Breast epithelium (tissue), 4 donors: ENCODE measurements at places on chromosomes 12 and 14. TPM values are rescaled to one million over a fixed set of nuclear protein-coding genes. Genes with fewer than 3 reads are reported as not detected.

GRCh38 chr12:509500-509899 is 49.8 kb downstream of the B4GALNT3 start:
- no peaks in the 10 kb centered on the region for H3K4me1 ChIP-seq
- DNase-seq: no peak
- no peak overlapping the region for H3K4me3 ChIP-seq

GRCh38 chr14:92794547-92794941 is 439 bp downstream of the GOLGA5 start:
- H3K4me3 ChIP-seq: peak overlapping the region; percentile 80
- DNase-seq: no peak
- H3K36me3 ChIP-seq: no peaks in the 10 kb centered on the region

Gene LPAR5
- total RNA-seq: 0.98 TPM

Gene PPM1H
- 2.2 TPM for total RNA-seq

DNA sequence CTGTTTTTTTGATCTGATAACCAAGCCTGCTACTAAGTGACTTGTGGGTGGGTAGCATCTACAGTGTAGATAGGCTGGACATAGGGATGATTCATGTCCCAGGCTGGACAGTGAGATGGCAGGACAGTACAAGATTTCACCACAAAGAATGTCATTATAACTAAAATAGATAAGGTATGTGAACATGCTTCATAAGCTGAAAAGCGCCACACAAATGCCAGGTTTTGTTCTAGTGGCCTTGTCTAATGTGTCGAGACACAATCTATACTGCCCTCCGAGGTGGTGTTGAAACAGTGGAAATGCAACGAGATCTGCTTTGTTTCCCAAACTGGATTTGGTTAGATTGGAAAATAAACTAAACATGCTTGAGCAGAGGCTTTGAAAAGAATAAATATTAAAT is 4.4 kb downstream of the LGALS3 start:
- no peak for DNase-seq
- H3K4me3 ChIP-seq: peak overlapping the region; percentile 13
- H3K27me3 ChIP-seq: no peaks in the 10 kb centered on the region

DNA sequence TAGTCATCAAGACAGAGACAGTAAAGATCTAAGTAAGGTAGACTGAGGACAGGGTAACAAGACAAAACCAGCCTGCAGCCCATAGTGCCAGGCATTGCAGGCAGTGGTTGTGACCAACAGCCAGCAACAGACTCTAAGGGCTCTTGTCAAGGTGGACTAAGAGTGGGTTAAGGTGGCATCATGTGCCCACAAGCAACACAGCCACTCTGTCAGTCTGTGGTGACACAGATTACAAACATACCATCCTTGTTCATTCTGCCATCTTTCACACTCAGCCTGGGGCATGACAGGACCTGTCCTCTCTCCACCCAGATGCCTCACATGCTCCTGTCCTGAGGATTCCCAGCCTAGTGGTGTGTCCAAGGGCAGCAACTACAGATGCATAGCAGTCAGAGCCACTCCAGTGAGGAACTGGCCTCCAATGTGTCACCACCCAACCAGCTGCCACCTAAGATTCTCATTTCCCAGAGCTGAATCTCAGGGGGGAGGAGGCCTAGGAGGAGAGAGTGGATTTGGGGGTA is 28.3 kb downstream of the VDR start:
- no peak overlapping the region for H3K4me3 ChIP-seq
- no peaks in the 10 kb centered on the region for H3K27me3 ChIP-seq
- H3K4me1 ChIP-seq: no peaks in the 10 kb centered on the region
- no peak for DNase-seq
- H3K36me3 ChIP-seq: no peaks in the 10 kb centered on the region

DNA sequence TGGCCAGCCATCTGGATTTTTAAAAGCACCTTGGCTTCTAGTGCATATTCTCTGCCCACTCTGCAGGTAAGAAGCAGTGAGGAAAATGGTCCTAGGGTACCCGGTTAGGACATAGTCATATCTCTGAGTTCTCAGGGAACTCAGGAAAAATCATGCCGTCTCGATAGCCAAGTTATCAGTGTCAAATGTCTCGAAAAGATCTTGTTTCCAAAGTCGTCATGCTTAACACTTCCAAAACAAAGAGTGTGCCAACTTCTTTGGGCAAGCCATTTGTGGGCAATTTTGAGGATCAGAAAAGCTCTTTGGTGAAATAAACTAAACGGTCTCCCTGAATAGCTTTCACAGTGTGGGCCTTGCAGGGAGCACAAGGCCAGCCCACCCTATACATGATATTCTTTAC is 39.2 kb downstream of the RASSF3 start:
- no peak overlapping the region for H3K4me3 ChIP-seq
- H3K4me1 ChIP-seq: no peaks in the 10 kb centered on the region
- no peak overlapping the region for H3K27ac ChIP-seq
- H3K36me3 ChIP-seq: no peaks in the 10 kb centered on the region

DNA sequence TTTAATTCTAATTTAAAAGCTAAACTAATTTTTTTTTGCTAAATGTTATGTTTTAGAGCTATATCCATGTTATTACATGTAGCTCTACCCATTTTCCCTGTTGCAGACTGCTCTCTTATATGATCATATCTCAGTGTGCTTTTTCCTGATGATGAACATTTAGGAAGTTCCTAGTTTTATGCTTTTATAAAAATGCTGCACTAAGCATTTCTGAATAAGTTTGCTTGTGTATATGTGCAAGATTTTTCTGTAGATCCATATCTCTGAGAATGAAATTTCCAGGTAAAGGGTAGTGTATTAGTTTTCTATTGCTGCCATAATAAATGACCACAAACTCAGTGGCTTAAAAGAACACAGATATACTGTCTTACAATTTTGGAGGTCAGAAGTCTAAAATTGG is 374.4 kb upstream of the E2F7 start:
- no peak overlapping the region for H3K4me3 ChIP-seq
- H3K27ac ChIP-seq: no peak overlapping the region
- no peak for DNase-seq
- no peaks in the 10 kb centered on the region for H3K27me3 ChIP-seq

Gene METTL1
- 12.6 TPM for total RNA-seq

GRCh38 chr12:131391399-131391798 is 319.5 kb upstream of the SFSWAP start:
- no peak overlapping the region for H3K4me3 ChIP-seq
- no peak for DNase-seq
- no peaks in the 10 kb centered on the region for H3K4me1 ChIP-seq
- H3K27ac ChIP-seq: no peak overlapping the region

Gene IL22
- not detected for total RNA-seq

DNA sequence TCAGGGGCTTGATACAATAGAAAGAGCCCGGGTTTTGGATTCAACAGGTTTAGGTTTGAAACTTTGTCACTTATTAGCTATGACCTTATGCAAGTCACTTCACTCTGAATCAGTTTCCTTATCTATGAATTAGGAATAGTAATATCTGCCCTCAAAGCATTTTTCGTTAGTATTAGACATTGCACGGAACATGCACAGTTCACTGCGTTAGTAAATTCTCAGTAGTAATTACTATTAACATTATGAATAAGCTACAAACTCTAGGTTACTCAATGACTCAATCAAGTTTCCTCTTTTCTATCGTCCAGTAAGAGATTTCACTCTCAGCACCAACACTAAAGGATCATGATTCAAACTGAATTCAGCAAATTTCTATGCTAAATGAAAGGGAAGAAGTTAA is 150.3 kb downstream of the CEP83 start:
- H3K4me1 ChIP-seq: no peaks in the 10 kb centered on the region
- H3K36me3 ChIP-seq: no peaks in the 10 kb centered on the region
- no peaks in the 10 kb centered on the region for H3K27me3 ChIP-seq

DNA sequence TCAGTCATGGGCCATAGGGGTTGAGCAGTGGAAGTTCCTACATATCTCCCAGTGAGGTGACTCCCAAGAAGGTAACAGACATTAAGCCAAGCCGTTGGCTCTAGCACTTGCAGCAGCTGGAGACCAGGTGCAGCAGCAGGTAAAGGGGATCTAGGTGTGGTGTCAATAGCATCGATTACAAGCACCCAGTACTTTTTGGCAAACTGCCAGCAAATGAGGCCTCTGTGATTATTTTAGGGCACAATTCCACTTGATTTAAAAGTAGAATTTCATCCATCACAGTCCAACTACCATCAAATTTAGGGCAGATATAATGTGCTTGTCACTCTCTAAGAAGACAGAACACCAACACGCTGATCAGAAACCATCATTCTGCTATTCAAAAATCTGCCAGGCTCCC is 224.1 kb upstream of the EGLN3 start:
- H3K4me1 ChIP-seq: no peaks in the 10 kb centered on the region
- H3K27me3 ChIP-seq: no peaks in the 10 kb centered on the region
- no peak overlapping the region for H3K4me3 ChIP-seq
- H3K27ac ChIP-seq: no peak overlapping the region

Gene OAS1
- total RNA-seq: 21.4 TPM

Gene GLI1
- 0.66 TPM for total RNA-seq

Gene TCL1A
- total RNA-seq: not detected

DNA sequence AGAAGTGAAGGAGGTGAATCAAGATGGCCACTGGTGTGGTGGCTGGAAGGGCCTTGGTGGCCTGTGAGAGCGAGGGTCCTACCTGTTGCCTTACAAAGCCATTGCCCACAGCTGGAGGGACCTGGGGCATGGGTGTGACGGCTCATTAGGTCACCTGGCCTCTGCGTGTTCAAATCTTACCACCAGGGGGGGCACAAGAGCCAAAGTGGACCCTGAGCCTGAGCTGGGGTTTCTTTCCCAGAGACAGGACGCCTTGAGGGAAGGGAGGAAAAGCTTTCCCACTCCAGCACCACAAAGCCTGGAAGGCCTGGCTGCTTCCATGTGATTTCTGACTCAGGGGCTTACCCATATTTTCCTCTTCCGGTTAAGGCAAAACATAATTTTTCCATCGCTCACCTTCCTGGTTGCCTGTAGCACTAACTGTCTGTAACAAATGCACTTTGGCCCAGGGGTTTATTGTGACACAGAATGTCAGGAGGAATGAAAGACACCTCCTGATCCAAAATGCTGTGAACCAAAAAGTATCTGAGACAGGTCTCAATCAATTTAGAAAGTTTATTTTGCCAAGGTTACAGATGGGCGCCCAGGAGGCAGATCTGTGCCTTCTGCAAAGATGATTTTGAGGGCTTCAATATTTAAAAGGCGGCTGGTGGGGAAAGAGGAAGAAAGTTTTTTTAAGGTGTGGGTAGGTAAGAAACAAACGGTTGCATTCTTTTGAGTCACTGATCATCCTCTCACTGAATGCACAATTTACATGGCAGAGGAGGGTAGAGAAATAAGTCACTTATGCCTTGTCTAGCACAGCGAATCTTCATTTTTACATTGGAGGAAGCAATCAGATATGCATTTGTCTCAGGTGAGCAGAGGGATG is 4.3 kb upstream of the CD9 start:
- no peaks in the 10 kb centered on the region for H3K36me3 ChIP-seq
- peak overlapping the region; percentile 75 for H3K27ac ChIP-seq
- no peaks in the 10 kb centered on the region for H3K27me3 ChIP-seq
- H3K4me3 ChIP-seq: no peak overlapping the region
- DNase-seq: peak; percentile 92

Gene PLEK2
- total RNA-seq: 5.2 TPM

GRCh38 chr14:67833403-67833802 is 13.8 kb downstream of the RAD51B start:
- H3K27me3 ChIP-seq: no peaks in the 10 kb centered on the region
- no peak overlapping the region for H3K27ac ChIP-seq
- no peaks in the 10 kb centered on the region for H3K4me1 ChIP-seq
- no peaks in the 10 kb centered on the region for H3K36me3 ChIP-seq

- H3K4me1 ChIP-seq: no peaks in the 10 kb centered on the region
- H3K27ac ChIP-seq: no peak overlapping the region
- no peak overlapping the region for H3K4me3 ChIP-seq
- no peak for DNase-seq
- no peaks in the 10 kb centered on the region for H3K27me3 ChIP-seq
- H3K36me3 ChIP-seq: no peaks in the 10 kb centered on the region
These were observed 150.9 kb upstream of the SLC38A2 start for GRCh38 chr12:46523446-46523845.

Gene ARG2
- total RNA-seq: 2.9 TPM

DNA sequence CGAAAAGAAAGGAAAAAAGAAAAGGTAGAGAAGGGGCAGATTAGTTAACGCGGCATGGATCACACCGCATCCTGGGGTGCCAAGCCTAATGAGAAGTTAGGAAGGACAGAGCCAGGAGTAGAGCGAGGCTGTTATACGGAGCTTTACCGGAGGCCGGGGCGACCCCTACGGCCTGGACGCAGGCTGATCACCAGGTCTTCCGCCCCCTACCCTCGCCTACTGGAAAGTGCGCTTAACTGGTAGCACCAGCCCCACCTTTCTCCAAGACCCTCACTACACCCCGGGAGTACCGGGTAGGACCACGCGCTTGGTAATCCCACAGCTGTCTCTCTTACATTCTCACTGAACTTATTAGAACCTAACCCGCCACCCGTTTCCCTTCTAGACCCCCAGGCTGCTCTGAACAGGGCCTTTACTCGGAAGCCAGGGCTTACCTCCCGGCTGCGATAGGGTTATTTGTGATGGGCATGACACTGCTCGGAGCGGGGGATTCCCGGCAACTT is 33.8 kb downstream of the WBP11 start:
- H3K27me3 ChIP-seq: no peaks in the 10 kb centered on the region
- H3K4me1 ChIP-seq: no peaks in the 10 kb centered on the region
- peak overlapping the region; percentile 95 for H3K27ac ChIP-seq
- no peaks in the 10 kb centered on the region for H3K36me3 ChIP-seq

DNA sequence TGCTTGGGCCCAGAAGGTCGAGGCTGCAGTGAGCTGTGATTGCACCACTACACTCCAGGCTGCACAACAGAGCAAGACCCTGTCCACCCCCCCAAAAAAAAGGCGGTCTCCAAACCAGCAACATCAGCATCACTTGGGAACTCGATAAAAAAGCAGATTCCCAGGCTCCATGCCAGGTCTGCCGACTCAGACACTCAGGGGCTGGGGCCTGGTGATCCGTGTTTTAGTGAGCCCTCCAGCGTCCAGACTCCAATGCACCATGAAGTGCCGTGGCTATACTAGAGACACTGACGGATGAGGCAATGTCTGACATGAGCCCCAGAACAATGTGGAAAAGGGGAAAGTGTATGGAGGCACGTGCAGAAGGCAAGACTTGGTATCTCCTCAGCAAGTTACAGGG is 28.8 kb downstream of the SCARB1 start:
- no peak for DNase-seq
- H3K4me1 ChIP-seq: no peaks in the 10 kb centered on the region
- no peaks in the 10 kb centered on the region for H3K27me3 ChIP-seq
- no peaks in the 10 kb centered on the region for H3K36me3 ChIP-seq
- H3K4me3 ChIP-seq: no peak overlapping the region
- H3K27ac ChIP-seq: no peak overlapping the region

Gene ADSS1
- total RNA-seq: 7.3 TPM

GRCh38 chr12:26195641-26196420 is 458 bp downstream of the SSPN start:
- H3K4me1 ChIP-seq: no peaks in the 10 kb centered on the region
- peak overlapping the region; percentile 96 for H3K27ac ChIP-seq
- no peaks in the 10 kb centered on the region for H3K27me3 ChIP-seq
- peak; percentile 43 for DNase-seq
- no peaks in the 10 kb centered on the region for H3K36me3 ChIP-seq

DNA sequence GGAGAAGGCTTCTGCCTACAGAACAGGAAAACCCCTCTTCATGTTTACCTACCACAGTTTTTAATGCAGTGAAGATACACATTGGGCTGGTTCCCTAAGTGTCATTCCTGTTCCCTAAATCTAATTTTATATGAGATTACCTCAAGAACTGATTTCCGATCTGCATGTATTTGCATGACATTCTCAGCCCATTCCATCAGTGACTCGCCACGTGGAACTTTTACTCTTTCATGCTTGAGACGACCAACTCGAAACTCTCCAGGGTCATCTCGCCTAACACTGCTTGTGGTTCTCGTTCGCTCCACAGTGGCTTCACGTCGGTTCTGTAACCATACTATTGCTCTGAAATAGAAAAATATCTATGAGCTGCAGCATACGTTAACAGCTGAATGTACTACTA is 83.1 kb upstream of the STRN3 start:
- H3K36me3 ChIP-seq: peaks cover 5% of the 10 kb centered on the region
- no peak for DNase-seq
- H3K4me3 ChIP-seq: no peak overlapping the region
- H3K4me1 ChIP-seq: no peaks in the 10 kb centered on the region
- H3K27ac ChIP-seq: no peak overlapping the region
- H3K27me3 ChIP-seq: no peaks in the 10 kb centered on the region
